Stimulated activated CD4-positive, alpha-beta T cell treated with anti-CD3 and anti-CD28 coated beads, TNF-alpha, amount 100 ng/mL, for 1 hour (primary cell): ENCODE measurements at places on chromosomes 5 and 9.

- DNase-seq, result no peak
These were observed 177.8 kb upstream of the SGCD start for GRCh38 chr5:156149213-156149612.

DNA sequence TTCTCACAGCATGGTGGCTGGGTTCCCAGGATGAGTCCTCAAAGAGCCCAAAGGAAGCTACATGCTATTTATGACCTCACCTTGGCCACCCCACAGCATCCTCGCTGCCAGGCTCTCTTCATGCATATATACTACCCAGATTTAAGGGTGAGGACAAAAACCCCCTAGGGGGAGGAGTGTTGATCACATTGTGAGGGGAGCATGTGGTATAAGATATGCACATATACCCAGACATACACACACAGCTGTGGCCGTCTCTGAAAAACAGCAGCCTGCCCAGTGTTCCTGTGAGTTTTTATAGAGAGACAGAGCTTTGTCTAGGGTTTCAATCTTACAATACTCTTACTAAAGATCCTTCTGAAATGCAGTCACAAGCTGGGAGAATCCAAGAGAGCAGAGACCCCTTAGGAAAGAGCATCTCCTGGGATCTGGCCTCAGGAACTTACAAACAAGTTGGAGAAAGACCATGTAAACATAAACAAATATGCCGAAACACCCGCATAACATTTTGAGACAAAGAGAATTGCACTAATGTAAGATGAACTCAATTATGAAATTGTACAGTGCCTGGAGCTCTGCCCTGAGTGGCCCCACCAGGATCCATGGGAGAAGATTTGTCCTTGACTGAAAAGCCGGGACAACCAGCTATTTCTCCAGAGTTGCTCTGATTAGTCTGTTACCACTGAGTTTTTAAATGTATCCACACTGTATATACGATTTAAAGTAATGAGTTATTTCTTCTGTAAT lies 146.4 kb downstream of the GADD45G start:
- DNase-seq, result no peak

DNA sequence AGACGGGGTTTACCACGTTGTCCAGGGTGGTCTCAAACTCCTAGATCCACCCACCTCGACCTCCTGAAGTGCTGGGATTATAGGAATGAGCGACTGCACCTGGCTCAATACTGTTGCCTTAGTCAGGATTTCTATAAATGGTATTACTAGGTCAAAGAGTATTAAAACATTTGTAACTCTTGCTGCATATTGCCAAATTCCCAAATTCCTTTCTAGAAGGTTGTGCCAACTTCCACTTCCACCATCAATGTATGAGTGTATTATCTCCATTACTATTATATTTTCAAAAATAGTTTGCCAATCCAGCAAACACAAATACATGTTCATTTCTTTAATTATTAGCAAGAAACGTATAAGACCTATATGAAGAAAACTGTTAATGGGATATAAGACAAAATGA lies 10.6 kb downstream of the PTGR1 start:
- no peak for DNase-seq

DNA sequence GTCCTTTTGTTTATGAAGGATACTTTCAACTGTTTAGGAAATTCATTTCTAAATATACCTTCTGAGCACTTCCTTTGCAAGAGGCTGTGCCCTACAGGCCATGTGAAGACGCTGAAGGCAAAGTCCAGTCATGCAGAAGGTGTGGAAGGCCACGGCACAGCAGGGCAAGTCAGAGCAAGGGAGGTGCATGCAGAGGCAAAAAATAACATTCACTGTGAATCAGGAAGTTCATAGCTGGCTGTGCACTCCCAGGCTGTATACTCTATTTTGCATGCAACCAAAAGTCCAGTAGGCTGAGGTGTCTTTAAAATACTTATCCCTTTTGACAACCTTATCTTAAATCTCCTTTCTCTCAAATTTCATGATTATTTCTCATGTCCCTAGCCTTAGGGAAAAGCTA lies 50.3 kb downstream of the GNAQ start:
- no peak for DNase-seq

DNA sequence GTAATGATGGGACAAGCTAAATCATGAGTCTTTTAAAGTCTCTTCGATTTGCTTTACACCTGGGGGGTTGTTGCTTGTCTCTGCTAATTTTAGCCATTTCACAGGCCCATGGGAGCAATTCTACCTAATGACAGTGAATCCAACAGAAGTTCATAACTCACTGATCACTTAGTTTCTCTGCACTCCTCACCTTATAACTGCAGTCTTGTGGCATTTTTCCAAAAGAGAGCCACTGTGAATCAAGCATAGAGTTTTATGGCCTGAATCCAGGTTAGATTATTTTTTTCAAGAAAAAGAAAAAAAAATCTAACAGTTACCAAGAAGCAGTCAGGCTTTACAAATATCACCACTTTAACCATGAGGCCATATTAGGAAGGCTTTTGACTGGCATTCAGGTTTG lies 1.5 kb upstream of the IL7R start:
- no peak for DNase-seq

- no peak for DNase-seq
These were observed 256.4 kb upstream of the CDH6 start for GRCh38 chr5:30937070-30937469.

GRCh38 chr9:128142061-128142460 lies 7.2 kb upstream of the LCN2 start:
- no peak for DNase-seq

DNA sequence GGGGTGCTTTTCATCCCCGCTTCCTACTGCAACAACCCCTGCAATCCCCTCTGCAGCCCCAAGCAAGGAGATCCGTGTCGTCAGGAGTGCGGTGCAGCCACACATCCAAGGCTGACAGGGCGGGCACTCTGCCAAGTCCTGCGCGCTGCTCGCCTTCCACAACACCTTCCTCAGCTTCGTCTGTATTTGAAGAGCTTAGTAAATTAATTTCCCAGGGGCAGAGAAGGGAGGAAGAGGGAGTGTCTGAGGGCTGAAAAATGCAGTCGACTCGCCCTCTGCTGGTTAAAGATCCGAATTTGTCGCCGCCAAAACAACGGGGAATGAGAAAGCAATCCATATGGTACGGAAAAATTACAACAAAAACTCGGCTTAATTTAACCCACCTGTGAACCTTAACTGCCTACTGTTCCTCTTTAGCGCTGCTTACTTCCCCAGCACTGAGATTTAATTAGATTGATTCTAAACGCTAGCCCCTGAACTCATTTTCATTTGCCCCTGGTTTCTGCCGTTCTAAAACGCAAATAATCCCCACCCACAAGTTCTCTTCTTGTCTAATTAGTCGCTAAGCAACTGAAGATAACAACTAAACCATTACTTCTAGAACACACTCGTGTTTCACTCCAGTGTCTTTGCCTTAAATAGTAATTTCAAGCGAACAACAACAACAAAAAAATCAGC lies 10.9 kb upstream of the PCDHB1 start:
- DNase-seq, result no peak

DNA sequence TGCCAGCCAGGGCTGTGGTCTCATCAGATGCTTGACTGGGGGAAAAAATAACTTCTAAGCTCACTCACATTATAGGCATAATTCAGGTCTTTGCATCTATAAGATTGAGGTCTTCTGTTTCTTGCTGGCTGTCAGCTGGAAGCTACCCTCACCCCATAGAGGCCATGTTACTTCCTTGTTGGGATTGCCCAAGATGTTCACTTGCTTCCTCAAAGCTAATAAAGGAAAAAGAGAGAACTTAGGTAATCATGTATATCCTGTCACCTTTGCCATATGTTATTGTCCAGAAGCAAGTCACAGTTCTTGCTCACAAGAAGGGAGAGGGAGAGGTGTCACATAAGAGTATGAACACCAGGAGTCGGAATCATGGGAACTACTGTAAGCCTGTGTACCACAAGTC lies 38.7 kb upstream of the ANKRD34B start:
- DNase-seq, result no peak

GRCh38 chr9:35929453-35929718 lies 20.1 kb downstream of the SPAAR start:
- DNase-seq, result no peak

GRCh38 chr9:93589688-93590087 lies 13.3 kb downstream of the PHF2 start:
- no peak for DNase-seq

- DNase-seq, result no peak
These were observed 49.9 kb upstream of the GPR151 start for GRCh38 chr5:146565764-146566367.

DNA sequence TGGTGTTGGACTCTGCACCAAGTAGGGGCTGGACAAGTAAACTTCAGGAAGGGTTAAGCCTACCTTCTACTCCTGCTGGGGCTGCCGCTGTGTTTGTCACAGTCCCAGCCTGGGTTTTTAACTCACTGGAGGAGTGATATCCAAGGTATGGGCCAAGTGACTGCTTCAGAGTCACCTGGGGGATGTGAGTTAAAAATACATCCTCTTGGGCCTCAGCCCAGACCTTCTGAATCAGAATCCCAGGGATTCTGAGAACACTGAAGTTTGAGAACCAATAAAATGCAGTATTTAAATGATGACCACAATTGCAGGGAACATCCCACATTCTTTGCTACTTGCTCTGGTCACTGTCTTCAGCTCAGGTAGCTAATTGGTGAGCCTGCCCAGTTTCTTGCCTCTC lies 95.1 kb upstream of the DNAH5 start:
- DNase-seq, result no peak

DNA sequence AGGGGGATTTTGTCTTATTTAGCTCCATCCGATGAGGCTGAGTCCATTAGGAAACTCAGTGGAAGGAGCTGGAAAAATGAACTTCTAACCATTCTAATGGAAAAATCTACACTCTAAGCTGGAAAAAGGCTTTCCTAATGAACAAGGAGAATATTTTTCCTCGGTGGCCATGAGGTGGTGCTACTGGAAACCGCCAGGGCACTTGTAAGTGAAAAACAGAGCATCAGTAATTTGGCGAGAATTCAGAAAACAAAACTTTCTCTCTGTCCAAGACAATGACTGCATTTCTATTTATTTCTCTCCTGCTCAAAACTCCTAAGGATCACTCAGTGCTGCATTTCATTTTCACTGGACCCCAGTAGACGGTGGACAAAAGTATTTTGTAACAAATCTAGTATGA lies 237.6 kb downstream of the TENT4A start:
- no peak for DNase-seq

DNA sequence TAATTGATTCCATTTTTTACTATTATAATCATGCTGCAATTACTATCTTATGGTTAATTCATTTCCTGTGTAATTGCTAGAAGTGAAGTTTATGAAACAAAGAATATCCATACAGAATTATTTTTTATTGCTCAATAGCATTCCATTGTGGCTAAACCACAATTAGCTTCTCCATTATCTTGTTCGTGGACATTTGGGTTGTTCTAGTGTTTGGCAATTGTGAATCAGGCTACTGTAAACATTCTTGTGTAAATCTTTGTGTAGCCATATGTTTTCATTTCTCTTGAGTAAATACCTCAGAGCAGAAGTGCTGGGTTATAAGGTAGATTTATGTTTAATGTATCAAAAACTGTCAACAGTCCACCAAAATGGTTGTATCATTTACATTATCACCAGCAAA lies 341.1 kb downstream of the MAT2B start:
- no peak for DNase-seq

DNA sequence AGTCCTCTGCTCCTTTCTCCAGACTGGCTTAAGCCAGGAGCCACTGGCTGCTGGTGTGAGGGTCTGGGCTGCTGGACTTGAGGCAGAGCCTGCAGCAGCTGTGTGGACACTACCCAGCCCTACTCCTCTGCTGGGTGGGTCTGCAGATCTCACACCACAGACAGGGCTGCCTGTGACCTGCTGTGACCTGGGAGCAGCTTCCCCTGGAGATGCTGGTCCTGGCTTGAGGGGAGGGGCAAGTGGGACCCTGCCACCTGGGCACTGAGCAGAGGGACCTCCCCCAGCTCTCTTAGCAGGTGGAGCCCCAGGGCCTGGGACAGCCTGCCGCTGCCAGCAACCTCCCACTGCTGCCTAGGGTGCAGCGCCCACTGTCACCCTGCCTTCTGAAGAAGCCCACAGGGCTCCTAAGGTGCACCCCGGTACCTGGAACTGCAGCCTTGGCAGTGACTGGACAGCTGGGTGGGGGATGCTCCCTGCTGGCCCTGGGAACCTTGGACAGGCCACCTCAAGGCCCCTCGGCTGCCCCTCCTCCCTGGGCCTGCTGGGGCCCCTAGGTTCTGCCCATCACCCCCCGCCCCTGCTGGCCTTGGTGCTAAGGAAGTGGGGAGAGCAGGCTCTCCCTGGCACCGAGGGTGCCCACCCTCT lies 9.1 kb downstream of the CACFD1 start:
- no peak for DNase-seq

- no peak for DNase-seq
These were observed 124.3 kb upstream of the PITX1 start for GRCh38 chr5:135158314-135158697.

DNA sequence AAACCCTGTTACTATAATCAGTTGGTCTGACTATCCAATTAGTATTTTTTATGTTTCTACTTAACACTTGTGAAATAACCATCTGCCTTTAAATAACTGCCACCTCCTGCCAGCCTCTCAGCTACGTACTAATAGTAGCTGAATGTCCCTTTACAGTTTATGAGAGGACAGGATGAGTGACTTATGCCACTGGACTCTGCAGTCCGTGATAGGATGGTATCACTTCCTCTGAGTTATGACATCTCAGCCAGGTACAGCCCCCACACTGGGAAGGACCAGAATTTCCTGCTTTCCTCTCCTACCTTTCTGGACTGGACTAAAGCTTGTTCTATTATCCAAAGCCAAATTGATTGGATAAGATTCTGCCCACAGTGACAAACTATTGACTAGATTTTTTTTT lies 102.9 kb downstream of the ZFAND5 start:
- DNase-seq, result no peak

- no peak for DNase-seq
These were observed 165.8 kb downstream of the INSYN2B start for GRCh38 chr5:169814522-169814921.

DNA sequence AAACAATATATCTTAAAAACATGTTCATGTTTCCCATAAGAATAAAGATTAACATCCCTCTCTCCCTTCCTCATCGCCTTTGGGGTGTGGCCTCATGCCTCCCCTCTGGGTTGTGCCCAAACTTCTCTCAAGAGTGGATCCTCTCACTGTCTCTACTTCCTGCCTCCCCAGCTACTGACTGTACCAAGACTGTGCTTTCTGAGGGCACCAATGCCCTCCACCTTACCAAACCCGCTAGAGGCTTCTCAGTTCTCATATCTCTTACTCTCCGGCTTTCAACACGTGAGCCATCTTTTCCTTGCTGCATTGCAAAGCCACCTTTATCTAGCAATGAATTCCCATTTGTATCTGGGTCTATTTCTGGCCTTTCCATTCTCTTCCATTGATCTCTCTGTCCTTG lies 34.4 kb upstream of the KCNIP1 start:
- no peak for DNase-seq

GRCh38 chr9:137369911-137370764 lies 52.8 kb downstream of the EXD3 start:
- no peak for DNase-seq

GRCh38 chr5:112346411-112347044 lies 72.5 kb downstream of the EPB41L4A start:
- no peak for DNase-seq
